ENCODE measurements at places on chromosomes 5 and 9. TPM values are rescaled to one million over a fixed set of nuclear protein-coding genes. Genes with fewer than 3 reads are reported as not detected.

Gene MSX2
- 4.9 TPM for total RNA-seq

DNA sequence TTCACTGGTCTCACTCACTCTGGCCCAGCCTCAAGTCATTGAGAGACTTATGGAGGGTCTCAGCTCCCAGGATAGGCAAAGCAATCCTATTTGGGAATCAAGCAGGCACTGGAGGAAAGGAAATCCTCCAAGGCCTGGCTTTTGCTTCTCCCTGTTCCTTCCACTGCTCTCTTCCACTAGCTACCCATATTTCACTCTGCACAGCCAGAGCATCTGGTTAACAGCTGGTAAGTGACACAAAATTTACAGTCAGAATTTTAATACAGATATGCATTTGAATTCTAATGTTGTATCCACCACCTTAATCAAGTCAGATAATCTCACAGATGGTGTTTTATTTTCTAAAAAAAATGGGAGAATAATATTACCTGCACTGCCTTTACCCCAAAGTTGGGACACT is 868 bp upstream of the C1QTNF2 start:
- DNase-seq: no peak

DNA sequence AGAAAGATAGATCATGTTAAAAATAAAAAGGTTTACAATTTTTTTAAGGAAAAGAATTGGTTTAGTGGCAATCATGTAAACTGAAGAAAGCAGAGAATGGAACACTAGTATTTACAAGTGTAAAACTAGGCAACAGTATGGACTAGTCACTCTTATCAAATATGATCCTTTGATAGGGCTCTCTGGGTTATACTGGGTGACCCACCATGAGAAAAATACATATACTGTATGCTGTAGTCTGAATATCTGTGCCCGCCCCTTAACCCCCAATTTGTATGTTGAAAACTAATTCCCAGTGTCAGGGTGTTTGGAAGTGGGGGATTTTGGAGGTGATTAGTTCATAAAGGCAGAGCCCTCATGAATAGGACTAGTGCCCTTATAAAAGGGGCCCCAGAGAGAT is 236.8 kb upstream of the TARS1 start:
- DNase-seq: no peak

DNA sequence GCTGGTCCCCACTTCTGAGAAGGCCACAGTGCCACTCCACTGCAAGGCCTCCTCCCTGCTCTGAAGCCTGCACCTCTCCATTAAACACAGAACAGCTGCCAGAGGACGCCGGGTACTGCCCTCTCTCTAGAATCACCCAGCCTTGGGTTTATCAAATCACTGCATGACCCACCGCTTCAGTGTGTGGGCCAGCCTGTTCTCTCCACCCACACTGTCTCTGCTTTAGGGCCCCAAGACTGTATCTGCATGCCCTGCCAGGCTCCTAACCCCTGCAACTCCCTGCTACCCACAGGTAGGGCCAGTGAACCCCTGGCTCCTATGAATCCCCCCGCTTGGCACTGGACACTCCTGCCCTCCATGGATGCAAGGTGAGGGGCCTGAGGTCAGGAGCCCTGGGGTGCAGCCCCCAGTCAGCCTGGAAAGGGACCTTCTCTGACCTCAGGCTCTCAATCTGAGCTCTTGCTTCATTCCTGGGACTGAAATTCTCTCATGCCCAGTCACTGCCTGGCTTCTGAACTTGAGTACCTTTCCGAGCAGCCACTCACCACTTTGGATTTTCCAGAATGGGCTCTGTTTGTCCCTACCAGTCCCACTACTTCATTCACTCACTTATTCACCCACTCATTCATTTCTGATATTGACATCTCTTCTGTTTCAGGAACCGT is 206.3 kb downstream of the GABBR2 start:
- DNase-seq: no peak

All from LHCN-M2 (cell line).